Stimulated activated CD4-positive, alpha-beta T cell treated with anti-CD3 and anti-CD28 coated beads, Interleukin-4, amount 100 ng/mL, for 1 hour (primary cell): ENCODE measurements at places on chromosomes 5 and 9.

- DNase-seq = no peak
These were observed 2.3 kb downstream of the IL4 start for GRCh38 chr5:132675936-132676689.

DNA sequence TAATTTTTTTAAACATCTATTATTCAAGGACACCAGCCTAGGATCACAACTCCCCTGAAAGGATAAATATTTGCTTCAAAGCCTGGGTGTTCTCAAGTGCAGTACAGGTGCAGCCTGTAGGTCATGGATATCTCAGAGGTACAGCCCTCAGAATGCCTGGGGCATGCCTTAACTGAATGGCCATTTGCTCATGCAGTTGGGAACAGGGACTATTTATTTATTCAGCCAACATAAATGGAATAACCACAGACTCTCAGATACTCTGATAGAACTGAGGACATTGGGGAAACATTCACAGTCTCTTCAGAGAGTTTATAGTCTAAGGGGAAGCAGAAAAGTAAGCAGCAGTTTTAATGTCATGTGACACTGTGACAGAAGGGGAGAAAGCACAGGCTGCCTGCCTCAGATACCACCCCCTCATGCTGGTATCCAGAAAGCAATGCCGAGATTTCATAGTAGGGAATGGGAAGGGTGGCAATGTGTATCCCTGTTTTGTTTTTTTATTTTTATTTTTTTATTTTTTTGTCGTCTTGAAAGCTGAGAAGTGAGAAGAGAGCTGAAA is 112.6 kb downstream of the MACIR start:
- no peak for DNase-seq

DNA sequence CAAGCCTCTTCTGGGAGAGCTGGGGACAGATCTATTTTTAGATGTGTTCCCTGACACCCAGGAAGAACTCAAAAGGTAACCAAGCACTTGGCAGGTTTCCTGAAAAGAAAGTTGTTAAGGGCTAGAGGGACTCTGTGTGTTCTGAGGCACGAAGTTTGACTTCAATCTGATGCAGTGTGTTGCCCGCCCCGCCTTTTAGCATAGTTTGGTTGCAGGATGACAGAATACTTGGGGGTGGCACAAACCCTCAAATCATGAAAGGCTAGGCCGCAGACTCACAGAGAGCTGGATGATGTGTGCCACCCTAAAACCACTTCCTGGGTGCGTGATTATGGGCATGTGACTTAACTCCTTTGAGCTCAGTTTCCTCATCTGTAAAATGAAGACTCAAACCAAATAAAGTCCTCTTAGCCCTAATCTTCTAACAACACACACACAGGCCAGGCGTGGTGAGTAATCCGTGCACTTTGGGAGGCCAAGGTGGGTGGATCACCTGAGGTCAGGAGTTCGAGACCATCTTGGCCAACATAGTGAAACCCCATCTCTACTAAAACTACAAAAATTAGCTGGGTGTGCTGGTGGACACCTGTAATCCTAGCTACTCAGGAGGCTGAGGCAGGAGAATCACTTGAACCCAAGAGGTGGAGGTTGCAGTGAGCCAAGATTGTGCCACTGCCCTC is 12.8 kb upstream of the NDFIP1 start:
- peak; percentile 71 for DNase-seq

DNA sequence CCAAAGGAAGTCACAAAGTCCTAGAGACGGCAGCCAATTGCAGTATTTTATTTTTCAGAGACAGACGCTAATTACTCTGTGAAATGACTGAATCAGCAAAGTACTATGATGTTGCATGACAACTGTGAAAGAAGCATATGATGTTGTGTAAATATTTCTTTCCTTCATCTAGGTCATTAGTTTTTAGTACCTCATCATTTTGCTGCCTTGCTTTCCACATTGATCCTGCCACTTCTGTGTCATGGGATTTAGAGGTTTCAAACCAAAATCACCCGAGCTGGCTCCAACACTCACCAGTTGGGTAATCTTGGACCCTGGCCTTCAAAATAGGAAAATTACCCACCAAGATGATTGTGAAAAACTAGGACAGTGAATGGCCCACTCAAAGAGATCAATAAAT is 585.2 kb downstream of the ACTL7B start:
- no peak for DNase-seq

DNA sequence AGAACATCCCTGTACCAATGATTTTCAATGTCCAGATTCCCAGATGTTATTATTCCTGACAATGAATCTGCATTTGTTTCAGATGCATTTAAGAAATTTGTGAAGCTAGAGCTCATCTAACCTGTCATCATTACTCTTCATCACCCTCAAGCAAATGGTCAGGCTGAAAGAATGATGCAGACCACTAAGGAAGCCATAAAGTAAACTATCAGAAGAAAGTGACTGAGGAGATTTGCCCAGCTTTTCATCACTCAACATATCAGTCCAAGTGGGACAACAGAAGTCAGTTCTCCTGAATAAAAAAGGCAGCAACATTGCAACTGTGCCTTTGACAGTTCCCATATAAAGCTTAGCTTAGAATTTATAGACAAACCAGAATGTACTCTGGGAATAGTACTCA is 419.9 kb downstream of the PDE4D start:
- DNase-seq = no peak

DNA sequence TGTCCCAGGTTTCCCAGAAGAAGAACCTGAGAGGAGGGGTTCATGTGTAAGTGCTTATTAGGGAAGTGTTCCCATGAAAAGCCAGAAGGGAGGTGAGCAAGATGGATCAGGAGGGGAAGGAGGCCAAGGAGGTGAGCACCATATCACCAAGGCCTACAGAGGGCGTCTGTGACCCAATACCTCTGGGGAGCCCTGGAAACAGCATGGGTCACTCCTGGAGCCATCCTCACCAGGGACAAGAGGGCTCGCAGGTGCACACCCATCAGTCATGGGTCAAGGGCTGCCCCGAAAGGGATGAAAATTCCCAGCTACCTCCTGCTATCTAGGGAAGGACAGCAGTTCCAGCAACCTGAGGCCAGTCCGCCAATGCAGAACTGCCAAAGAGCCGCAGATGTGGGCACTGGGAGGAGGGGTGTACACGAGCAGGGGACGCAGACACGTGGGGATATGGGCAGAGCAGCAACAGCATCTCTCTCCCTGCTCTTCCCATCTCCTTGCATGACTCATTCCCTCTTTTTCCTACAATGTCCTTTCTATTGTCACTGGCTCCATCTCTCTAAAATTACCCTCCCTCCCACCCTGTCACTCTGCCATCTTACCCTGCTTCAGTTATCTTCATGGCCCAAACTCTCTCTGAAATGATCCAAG is 167.6 kb upstream of the FSTL4 start:
- no peak for DNase-seq

GRCh38 chr5:108541836-108542235 is 159.9 kb upstream of the FBXL17 start:
- no peak for DNase-seq

DNA sequence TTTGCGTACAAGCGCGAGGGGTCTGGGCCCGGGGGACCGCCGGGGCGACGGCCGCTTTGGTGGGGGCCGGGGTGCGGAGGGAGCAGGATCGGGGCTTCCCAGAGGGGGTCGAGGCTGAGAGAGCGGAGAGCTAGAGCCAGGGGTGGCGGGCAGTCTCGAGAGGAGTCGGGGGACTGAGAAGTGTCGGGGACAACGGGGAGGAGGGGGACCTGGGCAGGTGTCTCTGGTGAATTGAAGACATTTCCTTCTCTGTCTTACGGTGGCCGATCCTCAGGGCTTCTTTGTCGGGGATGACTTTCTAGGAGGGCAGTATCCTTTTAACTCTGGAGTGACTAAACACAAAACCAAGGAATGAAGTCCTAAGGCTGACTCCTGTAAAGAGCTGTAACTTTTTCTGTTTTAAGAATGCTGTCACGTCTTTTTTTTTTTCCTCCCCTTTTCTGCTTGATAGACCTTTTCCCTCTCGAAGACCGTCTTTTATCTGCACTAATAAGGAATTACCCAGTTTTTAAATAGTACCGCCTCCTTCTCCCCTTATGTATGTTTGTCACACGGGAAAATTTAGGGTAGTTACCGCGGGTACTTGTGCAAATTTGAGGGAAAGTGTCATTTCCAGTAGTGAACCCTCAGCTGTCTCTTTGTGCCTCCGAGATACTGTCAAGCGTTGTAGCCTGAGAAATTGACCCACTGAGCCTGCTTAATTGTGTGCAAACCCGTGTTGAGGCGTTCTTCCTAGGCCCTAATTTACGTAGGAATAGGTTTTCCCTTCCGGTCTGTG is 822 bp downstream of the DENND4C start:
- DNase-seq = no peak

DNA sequence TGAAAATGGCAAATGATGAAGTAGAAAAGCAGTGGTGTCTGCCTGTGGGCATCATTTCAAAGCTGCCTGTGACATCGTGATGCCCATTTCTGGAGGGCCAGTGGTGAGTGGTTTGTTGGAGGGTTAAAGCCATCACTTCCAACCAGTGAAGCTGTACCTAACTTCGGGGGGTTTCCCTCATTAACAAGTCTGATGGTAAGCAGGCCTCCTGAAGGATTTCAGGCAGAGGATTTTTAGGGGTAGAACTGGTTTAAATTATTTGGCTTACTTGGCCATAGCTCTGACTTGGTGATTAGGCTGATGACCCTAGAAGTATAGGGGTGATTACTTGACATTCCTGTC is 10.7 kb downstream of the TNFAIP8 start:
- no peak for DNase-seq

DNA sequence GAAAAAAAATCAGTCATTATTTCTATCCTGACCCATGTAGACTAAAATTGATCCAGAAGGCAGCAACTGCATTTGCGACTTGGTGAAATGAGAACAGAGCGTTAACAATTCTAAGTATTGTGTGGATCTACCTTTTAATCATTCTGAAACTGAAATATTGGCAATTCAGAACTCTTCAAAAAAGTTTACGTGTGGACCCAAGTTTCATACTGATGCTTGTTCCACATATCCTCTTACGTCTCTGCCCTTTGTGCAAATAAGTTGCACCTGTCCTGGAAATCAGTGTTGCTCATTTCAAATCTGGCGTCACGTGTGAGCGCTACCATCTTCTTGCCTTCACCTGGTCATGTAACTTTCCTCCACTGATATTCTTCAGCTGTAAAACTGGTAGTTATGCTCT is 74.7 kb downstream of the NTRK2 start:
- no peak for DNase-seq

DNA sequence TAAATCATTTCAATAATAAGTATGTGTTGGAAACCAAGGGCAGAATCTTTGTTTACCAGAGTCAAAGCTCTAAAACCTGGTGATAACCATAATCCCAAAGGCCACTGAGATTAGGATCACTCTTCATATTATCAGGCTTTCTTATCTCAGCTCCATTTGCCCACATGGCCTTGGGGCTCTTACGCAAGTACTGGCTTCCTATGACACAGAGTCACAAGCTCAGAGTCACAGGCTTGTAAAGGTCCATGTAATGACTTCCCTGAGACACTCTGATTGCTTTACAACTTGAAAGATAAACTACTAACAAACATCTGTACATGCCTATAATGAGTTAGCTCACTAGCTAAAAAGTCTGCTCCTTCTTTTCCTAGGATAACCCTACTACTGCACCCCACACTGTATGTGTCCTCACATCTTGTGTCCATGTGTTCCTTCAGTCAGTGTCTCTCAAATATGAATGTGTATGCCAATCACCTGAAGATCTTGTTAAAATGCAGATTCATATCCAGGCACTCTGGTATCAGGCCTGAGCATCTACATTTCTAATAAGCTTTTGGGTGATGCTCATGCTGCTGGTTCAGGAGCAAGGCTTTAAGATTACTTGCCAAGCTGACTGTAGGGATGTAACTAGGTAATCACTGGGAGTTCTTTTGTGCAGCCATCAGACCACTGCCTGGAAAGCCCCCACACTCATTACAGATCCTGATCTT is 28.4 kb downstream of the SEMA6A start:
- DNase-seq = no peak

GRCh38 chr9:113711251-113711650 is 164.9 kb upstream of the ZNF618 start:
- DNase-seq = no peak

- DNase-seq = no peak
These were observed 283.9 kb upstream of the ANKRD55 start for GRCh38 chr5:56517011-56517416.

DNA sequence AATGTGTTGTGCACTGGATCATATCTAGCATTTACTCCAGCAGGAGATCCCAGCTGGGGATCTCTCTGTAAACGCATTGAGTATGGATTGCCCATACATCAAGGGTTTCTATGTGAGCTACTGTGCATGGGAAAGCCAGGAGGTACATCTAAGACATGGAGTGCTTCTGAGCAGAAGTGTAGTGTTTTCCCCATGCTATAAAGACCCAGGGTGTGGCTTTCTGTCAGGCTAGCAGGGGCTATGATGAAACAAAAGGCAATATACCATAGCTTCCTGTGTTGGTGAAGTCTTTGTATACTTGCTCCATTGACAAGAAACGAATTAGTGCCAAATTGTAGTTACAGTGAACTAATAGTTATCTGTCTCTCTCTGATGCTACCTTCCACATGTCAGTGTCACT is 329.3 kb upstream of the TLE4 start:
- DNase-seq = no peak

GRCh38 chr5:80269991-80270438 is 14.2 kb upstream of the SERINC5 start:
- no peak for DNase-seq

GRCh38 chr5:16992444-16992843 is 56.4 kb upstream of the MYO10 start:
- DNase-seq = no peak

DNA sequence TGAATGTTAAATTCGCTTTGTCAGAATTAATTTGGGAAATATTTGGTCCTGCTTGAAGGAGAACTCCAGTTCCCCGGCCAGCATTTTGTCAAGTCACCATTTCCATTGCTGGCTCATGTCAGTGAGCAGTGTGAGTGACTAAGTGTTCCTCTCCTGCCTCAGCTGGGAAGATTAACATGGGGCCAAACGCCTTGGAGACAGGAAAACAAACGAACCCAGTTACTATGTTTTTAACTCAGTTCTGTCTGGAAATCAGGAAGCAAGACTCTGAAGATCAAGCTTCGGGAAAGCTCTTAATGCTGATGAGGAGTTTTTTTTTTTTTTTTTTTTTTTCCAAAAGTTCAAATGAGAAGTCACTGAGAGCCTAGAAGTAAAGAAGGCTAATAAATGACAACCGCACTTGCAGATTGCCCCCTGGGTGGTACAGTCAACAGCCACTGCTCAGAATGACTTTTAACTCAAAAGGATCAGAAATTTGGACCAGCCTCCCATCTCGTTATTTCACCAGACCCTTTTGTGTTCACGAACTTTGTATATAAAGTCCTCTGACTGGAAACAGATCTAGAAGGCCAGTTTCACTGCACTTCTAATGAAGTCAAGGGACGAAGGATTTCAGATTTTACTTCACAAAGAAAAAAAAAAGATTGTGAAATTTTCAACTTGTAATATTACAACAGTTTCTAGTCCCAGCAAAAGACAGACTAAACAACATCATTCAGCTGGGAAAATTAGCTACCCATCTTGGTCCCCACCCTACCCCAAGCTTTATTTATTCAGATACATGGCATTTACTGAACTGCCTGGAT is 121.3 kb downstream of the LHFPL2 start:
- DNase-seq = no peak

GRCh38 chr5:84791138-84791537 is 406.5 kb upstream of the EDIL3 start:
- DNase-seq = no peak
